ENCODE measurements at places on chromosomes 3 and 15.
A peak's percentile ranks its signal among the peaks of the same experiment; 100 is the strongest.

DNA sequence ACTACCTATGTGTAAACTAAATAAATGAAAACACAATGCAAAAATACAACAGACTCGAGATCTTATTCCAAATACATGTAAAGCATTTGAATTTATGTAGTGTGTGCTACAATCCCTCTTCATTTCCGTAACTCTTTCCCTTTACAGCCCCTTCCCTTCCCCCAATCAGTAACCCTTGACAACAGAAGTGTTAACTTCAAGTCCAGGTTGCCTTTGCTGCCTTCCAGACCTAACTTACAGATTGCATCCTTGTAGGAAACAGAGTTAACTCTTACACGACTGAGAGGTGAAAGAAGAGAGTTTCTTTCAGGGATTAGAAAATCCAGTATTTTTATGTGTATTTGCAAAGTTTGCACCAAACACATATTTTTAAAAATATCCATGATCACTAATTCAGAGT lies 1.4 kb upstream of the ROBO1 start:
- DNase-seq = no peak

DNA sequence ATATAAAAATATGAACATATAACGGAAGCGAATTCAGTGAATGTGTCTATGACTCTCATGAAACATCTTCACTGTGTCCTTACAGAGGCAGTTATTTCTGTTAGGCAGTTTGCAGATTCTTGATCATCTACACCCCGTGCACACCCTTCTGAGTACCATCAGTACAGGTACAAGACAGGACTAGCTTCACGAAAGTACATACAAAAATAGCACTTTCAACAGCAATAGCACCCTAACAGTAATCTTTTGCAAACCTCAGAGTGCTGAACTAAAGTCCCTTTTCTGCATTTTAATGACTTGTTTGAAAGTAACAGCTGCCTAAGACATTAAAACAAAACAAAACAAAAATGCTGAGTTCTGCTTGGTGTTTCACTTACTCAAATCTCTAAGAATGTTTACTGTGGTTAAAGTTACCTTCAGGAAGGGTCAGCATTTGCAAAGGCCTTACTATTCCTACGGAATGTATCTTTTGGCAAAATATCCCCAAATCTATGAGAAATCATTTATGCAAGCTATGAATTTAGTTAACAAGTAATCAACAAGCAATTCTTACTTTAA lies 104.1 kb downstream of the CNTN3 start:
- DNase-seq = no peak

DNA sequence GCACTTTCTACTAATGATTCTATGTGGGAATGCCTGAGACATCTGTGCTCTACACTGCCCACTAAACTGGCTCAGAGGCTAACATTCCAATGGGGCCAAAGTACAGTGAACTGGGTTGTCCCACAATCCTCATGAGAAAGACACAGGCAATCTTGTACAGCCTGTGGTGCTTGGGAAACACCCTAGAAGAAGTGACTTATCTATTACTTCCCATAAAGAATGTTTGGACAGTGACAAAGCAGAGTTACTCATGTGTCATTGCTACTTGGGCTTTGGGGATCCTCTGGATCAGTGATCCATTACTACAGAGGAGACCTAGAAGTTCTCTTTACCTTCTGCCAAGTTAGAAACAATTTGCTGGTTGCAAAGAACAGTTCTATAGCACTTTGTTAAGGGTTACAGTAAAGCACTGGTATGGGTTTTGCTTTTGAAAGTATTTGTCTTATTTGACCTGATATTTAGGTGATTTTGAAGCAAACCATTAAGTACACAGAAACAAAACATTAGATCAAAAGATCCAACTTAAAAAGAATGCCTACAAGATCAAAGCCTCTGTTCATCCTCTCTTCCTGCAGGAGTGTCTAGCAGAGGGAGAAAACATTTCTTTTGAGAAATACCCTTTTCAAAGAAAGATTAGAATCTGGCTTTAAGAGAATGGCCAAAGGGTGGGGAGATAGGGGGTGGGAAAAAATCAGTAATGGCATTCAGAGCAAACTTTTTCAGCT lies 75.8 kb downstream of the CTNNB1 start:
- no peak for DNase-seq

- no peak for DNase-seq
Measured at GRCh38 chr3:150302246-150302645, 105.9 kb upstream of the TSC22D2 start.

DNA sequence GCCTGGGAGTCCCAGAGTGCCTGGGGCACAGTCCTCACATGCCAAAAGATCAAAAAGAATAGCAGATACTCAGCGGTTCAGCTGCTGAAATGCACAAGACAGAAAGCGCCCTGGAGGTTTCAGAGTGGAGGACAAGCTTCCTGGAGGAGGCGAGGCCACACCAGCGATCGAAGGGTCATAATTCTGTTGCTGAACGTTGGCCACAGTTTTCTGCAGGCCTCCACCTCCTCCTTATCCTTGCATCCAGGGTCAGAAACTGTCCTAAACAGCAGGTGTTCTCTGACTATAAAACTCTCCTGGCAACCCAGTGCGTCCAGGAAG lies 220.3 kb upstream of the LINGO1 start:
- DNase-seq = no peak

DNA sequence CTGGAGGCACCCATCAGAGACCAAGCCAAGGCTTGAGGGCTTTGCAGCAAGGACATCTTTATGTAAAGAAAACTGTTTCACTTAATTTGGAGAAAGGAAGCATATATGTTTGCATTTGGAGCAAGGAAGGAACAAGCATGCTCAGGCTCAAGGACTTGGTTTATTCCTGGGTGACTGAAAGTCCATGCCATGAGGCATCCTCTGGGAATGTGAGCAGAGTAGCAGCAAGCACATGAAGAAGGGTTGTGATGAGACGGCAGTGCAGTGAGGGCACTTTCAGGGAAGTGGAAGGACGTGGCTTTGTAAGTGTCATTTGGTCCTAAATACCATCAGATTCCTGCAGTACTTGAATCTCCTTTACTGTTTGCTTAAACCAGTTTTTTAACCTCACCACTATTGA lies 26.8 kb downstream of the POLG start:
- DNase-seq = no peak

DNA sequence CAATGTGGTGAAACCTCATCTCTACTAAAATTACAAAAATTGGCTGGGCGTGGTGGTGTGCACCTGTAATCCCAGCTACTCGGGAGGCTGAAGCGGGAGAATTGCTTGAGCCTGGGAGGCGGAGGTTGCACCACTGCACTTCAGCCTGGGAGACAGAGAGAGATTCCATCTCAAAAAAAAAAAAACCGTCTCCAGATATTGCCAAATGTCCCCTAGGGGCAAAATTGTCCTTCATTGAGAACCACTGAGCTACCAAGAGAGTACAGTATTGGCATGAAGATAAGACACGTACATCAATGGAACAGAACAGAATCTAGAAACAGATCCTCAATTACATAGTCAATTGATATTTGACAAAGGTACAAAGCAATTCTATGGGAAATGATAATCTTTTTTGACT lies 98.0 kb downstream of the TFDP2 start:
- no peak for DNase-seq

DNA sequence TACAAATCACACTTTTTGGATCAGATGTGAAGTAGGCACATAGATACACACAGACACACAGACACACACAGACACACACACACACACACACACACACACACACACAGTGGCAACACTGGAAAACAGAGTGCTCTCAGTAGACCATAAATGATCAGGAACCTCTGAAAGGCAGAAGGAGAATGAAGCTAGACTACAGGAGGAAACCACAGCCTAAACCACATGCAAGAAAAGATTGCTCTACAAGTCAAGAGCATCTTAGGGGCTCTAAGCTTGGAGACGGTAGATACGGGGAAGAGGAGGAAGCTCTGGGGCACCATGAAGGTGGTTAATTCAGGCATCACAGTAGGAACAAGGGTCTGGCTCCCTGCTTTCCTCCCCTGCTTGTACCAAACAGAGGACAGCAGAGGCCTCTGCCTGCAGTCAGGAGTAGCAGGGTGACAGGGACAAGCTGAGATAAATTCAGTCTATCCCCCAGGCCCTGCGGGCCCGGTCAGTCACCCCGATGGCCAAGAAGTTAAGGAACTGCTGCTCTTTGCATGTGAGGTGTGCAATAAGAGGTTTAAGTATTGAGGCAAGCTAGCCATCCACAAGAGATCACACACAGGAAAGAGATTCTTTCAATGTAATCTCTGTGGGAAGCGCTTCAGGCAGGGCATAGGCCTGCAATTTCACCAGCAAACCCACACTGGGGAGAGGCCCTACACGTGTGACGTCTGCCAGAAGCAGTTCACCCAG lies 23.5 kb upstream of the ARPIN start:
- DNase-seq = no peak

- DNase-seq = no peak
Measured at GRCh38 chr15:78272316-78272715, 8.0 kb downstream of the DNAJA4 start.

- DNase-seq = no peak
Measured at GRCh38 chr3:58492494-58492905, 604 bp downstream of the KCTD6 start.

- DNase-seq = no peak
Measured at GRCh38 chr3:171195686-171196085, 169.2 kb upstream of the SLC2A2 start.

DNA sequence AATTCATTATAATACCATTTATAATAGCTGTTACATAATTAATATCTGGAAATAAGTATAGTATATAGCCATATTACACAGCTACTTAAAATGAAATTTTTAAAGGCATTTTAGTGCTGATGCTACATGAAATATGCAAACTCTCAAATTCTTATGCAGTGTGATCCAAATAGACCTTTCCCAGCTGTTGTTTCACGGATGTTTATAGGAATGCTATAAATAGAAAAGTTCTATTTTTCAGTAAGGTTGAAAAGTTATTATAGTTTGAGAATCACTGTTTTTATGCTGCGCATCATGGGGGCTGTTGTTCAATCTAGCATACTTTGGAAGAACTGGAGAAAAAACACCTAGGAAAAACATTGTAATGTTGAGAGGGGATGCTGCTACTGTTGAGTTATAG lies 147.7 kb upstream of the TRIM42 start:
- DNase-seq = no peak

DNA sequence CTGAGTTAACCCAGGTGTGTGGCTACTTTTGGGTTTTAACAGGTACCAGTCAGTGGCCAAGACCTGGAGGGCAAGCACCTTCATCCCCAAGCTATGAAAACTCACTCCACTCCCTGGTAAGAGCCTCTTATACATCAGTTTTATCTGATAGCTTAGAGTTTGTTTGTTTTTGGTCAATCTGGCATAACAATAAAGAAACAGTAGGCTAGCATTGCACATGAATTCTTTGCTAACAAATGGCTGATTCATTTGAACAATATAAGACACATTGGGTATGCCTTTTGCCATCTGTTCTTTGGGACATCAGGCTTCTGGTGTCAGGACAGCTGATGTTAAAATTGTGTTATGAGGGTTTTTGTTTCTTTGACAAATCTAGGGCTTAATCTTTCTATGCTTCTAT lies 125.0 kb upstream of the CGNL1 start:
- DNase-seq = no peak

- DNase-seq = peak; percentile 9
Measured at GRCh38 chr3:186821429-186822387, 15.4 kb upstream of the RFC4 start.

- no peak for DNase-seq
Measured at GRCh38 chr3:13647298-13648059, 98.6 kb downstream of the FBLN2 start.

GRCh38 chr3:21436835-21437234 lies 314.2 kb downstream of the ZNF385D start:
- no peak for DNase-seq

DNA sequence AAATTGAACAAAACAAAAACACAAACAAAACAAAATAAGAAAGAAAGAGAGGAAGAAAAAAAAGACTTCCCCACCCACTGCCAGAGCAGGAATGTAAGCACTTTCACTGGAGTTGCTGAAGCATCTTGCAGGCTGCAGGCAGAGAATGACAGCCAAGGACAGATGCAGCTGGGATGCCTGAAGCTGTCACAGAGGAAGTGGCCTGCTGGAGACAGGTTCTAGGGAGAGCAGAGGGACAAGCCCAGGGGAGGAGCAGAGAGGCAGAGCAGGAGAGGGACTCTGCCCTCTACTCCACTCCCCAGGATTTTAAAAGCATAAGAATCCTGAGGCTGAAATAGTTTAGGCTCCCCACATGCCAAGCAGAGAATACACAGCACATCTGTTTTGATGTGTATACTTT lies 326.2 kb downstream of the TUSC7 start:
- no peak for DNase-seq

DNA sequence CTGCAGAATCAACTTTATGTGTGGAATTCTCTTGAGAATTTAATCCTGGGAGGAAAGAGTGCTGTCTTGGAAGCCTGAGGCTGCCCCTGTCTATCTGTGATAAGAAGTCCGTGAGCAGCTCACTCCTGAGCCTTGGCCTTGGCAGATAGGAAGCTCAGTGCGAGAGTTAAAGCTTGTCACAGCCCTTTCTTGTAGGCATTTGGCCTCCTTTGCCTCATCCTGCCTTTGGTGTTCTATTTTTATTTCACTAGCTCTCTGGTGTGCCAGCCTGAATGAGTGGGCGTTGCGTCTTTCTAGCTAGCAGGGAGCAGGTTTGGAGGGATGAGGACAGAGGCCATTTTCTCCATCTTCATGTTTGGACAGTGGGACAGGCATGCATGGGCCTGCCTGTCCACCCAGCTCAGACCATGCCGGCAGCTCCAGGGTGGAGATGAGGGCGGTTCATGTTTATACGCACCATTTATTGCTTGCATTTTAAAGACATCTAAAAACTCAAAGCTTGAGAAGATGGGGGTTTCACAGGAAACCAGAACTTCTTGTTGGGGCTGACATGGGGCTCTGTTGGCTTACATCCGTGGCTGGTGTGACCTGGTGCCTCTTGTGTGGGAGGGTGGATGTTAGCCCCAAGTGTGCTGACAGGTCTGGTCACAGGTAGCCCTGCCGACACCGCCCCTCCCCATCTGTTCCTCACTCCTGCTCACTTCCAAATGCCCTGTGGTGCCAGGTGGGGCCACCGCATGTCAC lies 29.8 kb downstream of the IRAK2 start:
- DNase-seq = no peak

- DNase-seq = no peak
Measured at GRCh38 chr3:153372326-153372725, 210.3 kb downstream of the RAP2B start.

DNA sequence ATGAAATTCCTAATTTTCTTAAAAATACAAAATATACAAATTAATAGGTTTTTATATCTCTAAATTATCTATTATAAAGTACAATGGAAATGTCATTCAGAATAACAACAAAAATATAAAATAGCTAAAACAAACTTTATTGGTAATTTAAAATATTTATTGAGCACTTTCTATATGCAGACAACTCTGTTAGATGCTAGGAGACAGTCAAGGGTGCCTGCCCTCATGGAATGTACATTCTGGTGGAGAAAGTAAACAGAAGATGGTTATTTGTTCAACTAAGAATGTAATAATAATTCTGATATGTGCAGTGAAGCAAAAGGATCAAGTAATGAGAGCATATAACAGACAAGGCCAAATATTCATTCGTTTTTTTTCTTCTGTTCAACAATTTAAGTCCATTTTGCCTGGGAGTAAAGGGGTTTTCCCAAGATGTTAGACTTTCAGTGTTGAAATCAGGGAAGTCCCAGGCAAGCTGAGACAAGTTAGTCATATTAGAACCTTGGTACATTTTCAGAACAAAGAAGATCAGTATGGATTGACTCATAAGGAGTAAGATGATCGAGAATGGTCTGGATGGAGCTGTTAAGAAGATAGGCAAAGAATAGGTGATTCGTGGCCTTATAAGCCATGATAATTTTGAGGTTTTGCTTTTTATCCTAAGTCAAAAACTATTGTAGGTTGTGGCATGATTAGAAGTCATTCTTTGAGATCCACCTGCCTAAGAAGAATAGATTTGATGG lies 150.2 kb upstream of the MLF1 start:
- DNase-seq = no peak

- no peak for DNase-seq
Measured at GRCh38 chr3:122301063-122301462, 24.0 kb upstream of the CSTA start.

All from NCI-H2171 (cell line).